ENCODE measurements at places on chromosomes 12 and 14.

- no peak for DNase-seq
Observed at GRCh38 chr12:90368081-90368480, 586.9 kb downstream of the CCER1 start.

DNA sequence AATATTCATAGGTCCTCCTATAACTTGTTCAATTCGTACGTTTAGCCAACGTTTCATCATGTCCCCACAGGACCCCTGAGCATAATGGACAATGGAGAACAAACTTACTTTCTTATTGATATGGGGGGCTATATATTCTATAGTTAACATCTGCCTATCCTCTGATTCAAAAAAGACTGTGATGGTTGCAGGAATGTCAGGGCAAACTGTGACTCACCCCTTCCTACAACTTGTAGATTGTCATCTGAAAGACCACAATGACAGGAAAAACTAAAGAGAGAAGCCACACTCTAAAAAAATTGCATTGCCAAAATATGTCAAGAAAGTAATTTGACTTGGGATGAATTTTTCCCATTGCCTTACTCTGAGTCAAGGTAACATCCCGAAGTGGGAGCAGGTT lies 50.8 kb downstream of the CATSPERB start:
- DNase-seq: no peak

DNA sequence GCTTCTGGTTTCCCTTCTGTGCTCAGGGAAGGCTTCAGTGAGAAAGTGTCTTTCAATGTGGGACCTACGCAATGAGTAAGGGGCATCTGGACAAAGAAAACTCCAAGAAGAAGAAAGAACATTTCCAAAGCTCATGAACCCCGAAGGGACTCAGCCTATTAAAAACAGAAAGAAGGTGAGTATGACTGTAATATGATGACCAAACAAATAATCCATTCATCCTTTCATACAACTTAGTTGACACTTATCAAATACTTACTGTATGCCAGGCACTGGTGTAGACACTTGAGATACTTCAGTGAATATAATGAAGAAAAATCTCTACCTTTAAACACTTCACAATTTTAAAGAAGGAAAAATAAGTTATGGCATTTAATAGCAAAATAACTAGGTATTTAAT lies 1054.2 kb upstream of the FOXG1 start:
- no peak for DNase-seq

DNA sequence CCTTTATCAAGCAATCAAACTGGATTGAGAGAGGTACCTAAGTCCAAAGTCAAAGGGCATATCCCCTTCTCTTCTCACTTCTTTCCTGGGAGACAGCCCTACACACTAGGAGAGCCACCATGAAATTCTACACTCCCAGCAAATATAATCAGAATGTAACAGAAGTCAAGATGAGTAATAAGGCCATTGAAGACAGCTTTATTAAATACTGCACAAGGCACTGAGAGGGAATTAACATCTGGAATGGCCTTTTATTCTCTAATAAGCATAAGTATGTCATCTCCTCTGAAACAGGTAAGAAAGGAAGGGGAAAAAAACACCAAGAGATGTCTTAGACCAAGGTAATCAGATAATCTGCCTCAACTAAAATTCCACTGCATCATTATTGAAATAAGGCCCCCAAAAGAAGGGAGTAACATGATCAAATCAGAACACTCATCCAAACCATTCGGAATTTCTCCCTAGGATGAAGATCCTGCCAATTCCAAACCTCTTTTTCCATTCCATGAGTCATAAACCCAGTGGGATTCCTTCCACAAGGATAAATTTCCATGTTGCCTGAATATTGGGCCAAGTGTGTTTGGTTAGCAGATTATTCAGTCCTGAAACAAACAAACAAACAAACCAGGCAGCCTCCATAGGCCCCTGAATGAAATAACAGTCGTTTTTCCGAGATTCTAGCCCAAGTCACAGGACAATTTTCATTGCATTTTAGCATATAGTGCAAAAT lies 19.9 kb downstream of the SLC35F4 start:
- no peak for DNase-seq

DNA sequence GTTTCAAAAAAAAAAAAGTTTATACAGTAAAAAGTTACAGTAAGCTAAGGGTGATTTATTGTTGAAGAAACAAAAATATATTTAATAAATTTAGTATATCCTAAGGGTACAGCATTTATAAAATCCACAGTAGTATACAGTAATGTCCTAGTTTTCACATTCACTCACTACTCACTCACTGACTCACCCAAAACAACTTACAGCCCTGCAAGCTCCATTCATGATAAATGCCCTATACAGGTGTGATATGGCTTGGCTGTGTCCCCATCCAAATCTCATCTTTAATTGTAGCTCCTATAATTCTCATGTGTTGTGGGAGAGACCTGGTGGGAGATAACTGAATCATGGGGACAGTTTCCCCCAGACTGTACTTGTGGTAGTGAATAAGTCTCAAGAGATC lies 61.7 kb downstream of the TC2N start:
- no peak for DNase-seq

GRCh38 chr12:67617629-67618028 lies 30.9 kb upstream of the DYRK2 start:
- DNase-seq: no peak

DNA sequence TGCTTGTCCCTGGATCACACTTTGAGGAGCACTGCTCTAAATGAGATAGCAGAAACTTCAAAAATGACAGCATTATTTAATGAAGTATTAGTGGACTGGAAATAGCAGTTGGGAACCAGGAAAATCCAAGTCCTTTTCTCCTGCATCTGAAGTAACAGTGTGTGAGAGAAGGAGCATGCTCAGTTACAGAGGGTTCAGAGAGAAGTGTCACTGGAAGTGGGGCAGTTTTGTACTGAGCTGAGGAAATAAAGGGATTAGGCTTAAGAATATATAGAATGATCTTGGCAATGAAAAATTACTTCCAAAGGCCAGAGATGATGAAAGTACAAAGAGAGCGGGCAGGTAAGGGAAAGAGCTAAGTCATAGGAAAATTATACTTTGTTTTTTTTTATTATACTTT lies 130.9 kb downstream of the MIPOL1 start:
- DNase-seq: no peak

GRCh38 chr12:40351976-40352375 lies 127.2 kb downstream of the LRRK2 start:
- no peak for DNase-seq

GRCh38 chr14:99075061-99075460 lies 196.9 kb downstream of the BCL11B start:
- no peak for DNase-seq

DNA sequence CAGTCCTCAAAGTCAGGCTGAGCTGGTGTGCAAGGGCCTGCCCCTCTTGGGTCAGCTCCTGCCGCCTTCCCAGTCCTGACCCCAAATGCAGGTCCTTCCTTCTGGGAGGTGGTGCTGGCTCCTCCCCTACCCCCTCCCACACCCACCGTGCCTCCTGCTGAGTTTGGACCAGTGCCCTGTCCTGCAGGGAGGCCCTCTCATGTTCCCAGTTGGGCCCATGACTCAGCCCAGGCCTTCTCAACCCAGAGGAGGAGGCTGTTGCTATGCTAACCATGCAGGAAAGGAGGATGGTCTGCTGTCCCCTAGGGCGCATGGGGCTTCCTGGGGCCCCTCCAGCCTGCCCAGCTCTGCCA lies 4.4 kb downstream of the ZBTB42 start:
- DNase-seq: no peak

DNA sequence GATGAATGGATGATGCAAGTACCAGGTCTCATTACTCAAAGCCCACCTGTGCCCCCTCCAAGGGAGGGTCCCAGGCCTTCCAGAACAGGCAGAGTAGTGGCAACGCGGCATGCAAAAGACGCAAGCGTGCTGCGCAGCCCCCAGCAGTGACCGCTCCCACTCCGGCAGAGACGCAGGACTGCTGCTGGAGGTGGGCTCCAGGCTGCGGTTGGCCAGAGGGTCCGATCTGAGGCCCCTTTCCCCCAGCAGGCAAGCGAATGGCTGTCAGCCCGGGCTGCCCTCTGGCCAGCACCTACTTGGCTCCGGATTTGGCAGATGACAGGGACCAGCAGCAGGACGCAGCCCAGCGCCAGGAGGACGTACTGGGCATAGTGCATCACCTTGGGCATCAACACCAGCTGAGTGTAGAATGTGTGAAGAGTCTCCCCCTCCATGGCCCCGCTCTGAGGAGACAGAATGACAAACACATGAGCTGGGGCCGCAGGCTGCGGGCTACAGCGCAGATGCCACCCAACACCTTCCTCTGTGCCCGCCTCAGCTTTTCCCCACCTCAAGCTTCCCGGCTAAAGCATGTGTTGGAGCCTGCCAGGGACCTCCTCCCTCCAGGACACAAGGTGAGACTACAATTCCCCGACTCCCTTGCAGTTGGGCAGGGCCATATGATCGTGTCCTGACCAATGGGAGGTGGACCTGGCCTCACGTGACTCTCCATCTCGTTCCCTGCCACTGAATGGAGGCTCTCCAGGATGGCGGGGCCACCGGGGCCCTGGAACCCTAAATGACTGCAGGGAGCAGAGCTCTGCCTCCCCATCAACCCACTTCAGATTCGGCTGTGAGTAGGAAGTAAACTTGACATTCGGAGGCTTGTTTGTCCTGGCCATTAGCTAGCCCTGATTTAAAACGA lies 77.4 kb downstream of the SCARB1 start:
- DNase-seq: no peak

DNA sequence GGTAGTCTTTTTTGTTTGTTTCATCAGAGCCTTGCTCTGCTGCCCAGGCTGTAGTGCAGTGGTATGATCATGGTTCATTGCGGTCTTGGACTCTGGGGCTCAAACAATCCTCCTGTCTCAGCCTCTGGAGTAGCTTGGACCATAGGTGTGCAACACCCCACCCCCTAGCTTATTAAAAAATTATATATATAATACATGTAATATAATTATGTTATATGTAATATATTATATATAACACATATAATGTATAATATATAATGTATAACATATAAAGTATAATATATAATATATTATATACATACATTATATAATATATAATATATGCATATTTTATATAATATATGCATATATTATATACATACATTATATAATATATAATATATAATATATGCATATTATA lies 21.8 kb downstream of the LHX5 start:
- no peak for DNase-seq

DNA sequence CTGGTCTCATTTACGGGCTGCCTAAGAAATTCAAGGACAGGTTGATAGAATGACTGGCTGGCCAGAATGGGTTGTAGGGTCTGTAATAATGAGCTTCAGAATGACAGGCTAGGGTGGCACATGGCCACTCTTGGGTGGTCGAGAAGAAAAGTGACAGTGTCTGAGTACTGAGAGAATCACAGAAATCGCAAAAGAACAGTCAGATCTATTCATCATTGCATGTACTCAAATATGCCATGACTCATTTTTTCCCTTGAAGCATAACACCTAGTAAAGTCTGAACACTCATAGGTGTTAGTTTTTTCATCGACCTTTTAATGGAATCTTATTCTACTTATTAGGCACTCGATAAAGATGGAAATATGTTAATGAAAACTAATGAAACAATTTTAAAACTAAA lies 37.8 kb upstream of the SEL1L start:
- DNase-seq: no peak

DNA sequence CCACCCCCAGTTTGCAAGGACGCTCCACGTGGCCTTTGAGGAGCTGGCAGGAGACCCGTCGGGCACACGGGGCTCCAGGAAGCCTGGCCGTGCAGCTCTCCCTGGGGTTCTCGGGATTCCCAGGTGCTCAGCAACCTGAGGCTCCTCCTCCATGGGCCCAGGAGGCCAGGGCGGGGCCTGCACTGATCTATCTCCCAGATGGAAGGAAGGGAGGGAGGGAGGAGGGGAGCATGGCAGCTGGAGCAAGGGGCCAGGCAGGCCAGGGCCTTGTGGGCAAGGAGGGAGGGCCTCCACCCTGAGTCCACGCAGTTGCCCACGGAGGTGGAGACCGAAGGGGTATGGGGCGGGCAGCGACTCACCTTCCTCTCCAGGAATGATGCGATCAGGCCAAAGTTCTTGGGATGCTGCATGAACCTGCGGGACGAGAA lies 127.3 kb downstream of the RFLNA start:
- no peak for DNase-seq

GRCh38 chr12:103677341-103677740 lies 90.3 kb downstream of the STAB2 start:
- DNase-seq: no peak

GRCh38 chr14:34060651-34060999 lies 109.8 kb upstream of the EGLN3 start:
- no peak for DNase-seq

DNA sequence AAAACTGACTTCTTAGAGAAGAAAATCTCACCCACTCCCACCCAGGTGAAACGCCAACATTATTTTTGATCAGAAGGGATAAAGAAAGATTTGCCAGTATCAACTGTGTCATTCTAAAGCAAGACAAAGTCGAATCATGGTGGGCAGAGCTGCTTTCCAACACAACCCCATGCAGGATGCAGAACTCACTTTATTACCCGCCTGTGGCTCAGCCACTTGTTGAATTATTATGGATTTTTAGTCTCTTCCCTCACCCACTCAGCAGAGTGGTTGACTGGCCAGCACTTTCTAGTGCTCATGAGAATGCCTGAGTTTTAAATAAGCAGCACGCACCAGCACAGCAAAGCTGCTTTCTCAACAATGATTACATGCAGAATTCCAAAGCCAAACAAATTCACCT lies 32.1 kb downstream of the CRACR2A start:
- DNase-seq: no peak

GRCh38 chr12:94872671-94872970 lies 130.9 kb downstream of the NDUFA12 start:
- no peak for DNase-seq

DNA sequence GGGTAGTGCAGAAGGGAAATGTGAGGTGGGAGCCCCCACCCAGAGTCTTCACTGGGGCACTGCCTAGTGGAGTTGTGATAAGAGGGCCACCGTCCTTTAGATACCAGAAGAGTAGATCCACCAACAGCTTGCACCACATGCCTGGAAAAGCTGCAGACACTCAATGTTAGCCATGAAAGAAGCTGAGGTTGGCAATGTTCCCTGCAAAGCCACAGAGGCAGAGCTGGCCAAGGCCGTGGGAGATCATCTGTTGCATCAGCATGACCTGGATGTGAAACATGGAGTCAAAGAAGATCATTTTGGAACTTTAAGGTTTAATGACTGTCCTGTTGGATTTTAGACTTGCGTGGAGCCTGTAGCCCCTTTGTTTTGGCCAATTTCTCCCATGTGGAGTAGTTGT lies 468.4 kb upstream of the FOXG1 start:
- no peak for DNase-seq

GRCh38 chr14:104954746-104955395 lies 23.3 kb downstream of the AHNAK2 start:
- DNase-seq: no peak

GRCh38 chr12:6604259-6605029 lies 2.7 kb downstream of the CHD4 start:
- DNase-seq: no peak

- DNase-seq: no peak
Observed at GRCh38 chr14:55689981-55690871, 110.2 kb downstream of the KTN1 start.

DNA sequence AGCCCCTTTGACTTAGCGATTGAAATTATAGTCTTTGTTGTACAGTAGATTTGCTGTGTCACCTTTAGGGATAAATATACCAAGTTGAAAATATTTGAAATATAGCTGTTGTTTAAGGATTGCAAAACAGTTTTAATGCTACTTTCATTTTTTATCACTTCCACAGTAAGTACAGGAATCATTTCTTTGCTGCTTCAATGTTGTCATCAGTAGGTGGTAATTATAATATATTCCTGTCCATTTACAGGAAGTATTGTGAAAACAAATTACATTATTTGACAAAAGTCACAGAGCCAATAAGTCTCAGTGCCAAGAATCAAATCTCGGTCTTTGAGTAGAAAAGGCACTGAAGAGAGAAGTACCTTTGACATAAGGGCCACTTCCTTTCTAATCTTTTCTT lies 342.6 kb upstream of the RGS6 start:
- DNase-seq: no peak
